Activated CD4-positive, alpha-beta memory T cell treated with anti-CD3 and anti-CD28 coated beads, Interleukin-2, amount 10 ng/mL, durations not matched to agents 7 days and 5 days (primary cell): ENCODE measurements at places on chromosomes 16 and 17.

GRCh38 chr17:82950525-82951102 is 110.8 kb upstream of the ZNF750 start:
- DNase-seq: no peak

- DNase-seq: no peak
These were observed at the start of gene RPH3AL for GRCh38 chr17:352421-353212. TSS of gene RPH3AL (minus strand) at chr17:352807. CDS start at chr17:327543, 25,264 bp downstream.

- no peak for DNase-seq
These were observed 212.4 kb downstream of the UTP18 start for GRCh38 chr17:51472670-51473205.

DNA sequence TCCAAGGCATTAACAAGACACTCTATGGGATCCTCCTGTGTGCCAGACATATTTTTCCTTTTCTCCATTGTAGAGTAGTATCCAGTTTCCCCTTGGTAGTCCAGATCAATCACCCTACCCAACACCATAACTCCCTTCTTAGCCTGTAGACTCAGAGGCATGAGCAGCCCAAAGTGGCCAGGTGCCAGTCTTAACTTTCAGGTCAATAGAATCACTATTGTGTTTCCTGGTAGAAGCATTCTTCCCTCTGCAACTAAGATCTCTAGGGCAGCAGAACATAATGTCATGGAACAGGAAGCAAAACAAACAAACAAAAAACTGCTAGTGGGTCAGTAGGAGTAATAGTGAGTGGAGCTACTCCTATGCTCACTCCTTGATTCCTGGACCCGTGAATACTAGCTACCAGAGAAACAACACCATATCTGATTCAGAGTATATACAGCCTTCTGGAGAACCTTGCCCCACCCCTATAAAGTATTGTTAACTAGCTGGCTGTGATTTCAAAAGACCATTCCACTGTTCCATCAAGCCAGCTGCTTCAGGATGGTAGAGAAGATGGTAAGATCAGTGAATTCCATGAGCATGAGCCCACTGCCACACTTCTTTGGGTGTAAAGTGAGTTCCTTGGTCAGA is 11.2 kb upstream of the CLEC19A start:
- no peak for DNase-seq

DNA sequence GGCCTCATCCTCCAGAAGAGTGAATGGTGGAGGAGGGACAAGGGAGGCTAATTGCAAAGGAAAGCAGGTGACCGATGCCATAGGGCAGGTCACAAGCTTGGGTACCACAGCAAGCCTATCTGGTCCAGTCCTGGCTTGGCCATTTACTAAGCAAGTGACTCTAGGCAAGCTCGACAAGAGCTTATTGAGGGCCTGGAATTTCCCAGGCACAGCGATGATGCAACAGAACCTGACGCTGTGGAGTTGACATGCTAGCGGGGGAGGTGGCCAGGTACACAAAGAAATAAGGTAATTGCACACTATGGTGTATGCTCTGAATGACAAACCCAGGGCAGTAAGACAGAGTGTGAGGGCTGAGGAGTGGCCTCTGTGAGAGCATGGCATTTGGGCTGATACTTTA is 98.5 kb downstream of the PGS1 start:
- DNase-seq: no peak

GRCh38 chr17:34781571-34782108 is 179.6 kb downstream of the CCT6B start:
- no peak for DNase-seq

GRCh38 chr16:19232988-19233387 is 52.5 kb upstream of the CLEC19A start:
- no peak for DNase-seq

- no peak for DNase-seq
These were observed 89.9 kb downstream of the TBC1D16 start for GRCh38 chr17:79945591-79946255.

DNA sequence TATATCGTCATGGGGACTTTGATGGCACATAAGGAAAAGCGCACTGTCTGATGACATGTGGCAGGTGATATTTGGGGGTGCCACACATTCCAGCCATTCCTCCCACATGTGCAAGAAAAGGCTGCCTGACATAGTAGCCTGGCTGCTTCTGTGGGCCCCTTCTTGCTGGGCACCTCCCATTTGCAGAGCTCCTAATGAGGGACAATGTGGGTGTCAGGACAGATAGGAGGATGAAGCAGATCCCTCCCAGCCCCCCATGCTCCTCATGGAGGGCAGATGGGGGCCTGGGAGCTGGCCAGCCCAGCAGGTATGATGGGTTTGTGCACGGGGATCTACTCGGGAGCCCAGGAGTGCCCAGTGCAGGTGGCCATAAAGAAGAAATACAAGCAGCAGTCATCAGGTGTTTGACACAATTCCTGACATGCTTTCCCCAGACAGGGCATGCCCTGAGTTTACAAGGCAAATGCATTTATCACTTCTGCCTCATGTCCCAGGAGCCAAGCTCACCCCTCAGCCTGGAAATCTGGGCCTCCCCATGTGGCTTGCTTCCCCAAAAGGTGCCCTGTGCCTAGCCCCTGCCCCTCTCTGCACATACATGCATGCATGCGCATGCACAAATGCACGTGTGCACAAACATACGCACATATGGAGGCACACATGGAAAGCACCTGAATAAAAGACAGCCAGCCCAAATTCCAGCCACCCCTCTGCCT is 260.6 kb upstream of the RPL38 start:
- DNase-seq: no peak

GRCh38 chr17:4548721-4549531 is 6.3 kb downstream of the MYBBP1A start:
- DNase-seq: no peak

DNA sequence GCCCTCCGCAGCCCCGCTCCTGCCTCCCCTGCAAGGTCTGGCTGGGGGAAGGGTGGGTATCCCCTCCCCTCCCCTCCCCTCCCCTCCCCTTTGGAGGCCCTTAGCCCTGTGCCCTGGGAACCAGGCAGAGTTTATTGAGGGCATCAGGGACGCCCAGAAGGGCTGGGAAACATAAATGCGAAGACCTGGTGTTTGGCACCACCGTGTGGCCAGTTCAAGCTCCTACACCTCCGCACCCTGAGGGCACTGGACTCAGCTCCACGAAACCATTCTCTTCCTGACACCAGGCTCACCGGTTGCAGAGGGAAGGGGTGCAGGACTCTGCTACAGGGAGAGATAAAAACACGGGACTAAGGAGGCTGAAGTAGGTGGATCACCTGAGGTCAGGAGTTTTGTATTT is 1.0 kb upstream of the AIPL1 start:
- peak; percentile 69 for DNase-seq
